ENCODE measurements at places on chromosomes 12 and 14.

DNA sequence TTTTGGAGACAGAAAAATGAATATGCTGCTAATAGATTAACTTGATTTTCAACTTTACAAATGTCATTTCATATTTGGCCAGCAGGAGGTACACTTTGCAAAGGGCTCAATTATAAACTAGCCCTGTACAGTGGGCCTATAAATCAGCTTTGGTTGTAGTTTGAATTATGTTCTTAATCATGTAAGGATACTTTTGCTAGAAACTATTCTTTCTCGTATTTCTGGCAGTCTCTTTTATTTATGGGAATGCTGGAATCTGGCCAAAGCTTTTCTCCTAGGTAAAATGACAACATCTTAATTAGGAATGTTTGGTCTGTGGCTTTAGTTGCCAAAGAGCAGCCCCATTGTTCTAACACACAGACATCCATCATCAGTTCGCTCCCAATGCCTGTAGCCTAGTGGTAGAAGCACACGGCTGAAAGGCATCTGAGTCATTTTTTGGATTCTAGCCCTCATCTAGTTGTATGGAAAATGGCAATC, 1322.3 kb upstream of the SEL1L start:
- no peak for DNase-seq

DNA sequence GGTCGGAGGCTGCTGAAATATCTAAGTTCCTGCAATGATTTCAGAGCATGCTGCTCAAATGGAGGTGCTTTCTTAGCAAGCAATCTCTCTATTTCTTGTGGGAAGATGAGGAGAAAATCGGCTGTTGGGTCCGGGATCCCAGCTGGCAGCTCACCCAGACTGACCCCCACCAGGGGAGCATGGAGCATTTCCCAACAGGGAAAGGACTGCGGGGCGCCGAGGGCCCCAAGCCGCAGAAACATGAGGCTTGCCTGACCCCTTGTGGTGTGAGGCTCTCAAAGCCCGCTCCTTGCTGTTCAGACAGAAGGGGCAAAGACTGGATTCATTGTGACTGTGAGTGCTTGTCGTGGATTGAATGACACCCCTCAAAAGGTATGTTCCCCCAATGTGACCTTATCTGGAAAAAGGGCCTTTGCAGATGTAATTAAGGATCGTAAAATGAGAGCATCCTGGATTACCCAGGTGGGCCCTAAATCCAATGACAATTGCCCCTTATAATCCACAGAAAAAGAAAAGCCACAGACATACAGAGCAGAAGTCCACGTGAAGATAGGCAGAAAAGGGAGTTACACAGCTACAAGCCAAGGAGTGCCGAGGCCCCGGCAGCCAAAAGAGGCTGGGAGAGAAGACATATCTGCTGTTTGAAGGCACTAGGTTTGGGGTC, 116.3 kb upstream of the VASH1 start:
- no peak for DNase-seq

GRCh38 chr12:25472453-25472852, 80.6 kb downstream of the LMNTD1 start:
- no peak for DNase-seq

DNA sequence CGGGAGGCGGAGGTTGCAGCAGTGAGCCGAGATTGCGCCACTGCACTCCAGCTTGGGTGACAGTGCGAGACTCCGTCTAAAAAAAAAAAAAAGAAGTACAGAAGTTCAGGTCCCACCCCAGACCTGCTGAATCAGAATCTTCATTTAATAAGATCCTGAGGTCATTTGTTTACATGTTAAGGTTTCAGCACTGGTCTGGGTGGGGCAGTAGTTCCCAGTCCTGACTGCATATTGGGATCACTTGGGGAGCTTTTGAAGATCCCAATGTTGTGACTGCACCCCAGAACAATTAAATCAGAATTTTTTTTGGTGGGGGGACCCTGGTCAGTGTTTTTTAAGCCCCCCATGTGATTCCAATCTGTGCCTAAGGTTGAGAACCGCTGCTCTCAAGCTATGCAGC, 11.7 kb upstream of the COL2A1 start:
- no peak for DNase-seq

DNA sequence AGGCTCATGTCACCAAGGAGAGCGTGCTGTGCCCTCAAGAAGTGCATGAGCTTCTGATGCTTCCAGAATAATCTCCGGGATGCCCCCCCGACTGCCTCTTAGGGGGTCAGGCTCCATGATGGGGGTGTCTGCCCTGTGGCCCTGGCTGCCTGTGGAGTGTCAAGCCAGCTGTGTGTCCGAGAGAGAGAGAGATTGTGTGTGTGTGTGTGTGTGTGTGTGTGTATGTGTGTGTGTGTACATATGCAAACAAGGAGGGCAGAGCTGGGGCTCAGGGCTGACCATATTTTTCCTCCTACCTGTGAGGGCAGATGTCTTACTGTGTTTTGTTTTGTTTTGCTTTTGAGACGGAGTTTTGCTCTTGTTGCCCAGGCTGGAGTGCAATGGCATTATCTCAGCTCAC, 5.6 kb upstream of the ALDH2 start:
- no peak for DNase-seq

DNA sequence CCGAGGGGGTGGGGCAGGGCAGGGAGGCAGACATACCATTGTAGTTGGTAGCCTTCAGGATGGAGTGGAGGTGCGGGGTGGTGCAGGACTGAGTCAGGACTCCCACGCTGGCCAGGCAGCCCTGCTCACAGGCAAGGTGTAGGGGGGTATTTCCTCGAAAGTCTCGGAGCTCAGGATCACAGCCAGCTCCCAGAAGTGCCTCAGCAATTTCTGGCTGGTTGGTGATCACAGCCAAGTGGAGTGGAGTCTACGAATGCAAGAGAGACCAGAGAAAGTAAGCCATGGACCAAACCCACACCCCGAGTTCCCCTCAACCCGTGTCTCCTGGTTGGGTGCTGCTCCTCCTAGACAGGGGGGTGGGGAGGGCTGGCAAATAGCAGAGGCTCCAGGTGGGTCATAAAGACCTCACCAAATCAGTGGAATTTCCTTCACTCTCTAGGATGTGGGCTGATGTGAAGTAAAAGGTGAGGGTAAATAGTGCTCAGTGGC, 1.4 kb downstream of the NFKBIA start:
- peak; percentile 40 for DNase-seq

- no peak for DNase-seq
These were observed 154.2 kb downstream of the APAF1 start for GRCh38 chr12:98799146-98799810.

GRCh38 chr12:89155826-89156225, 196.5 kb downstream of the DUSP6 start:
- no peak for DNase-seq

- no peak for DNase-seq
These were observed 369.8 kb downstream of the AACS start for GRCh38 chr12:125434936-125435443.

DNA sequence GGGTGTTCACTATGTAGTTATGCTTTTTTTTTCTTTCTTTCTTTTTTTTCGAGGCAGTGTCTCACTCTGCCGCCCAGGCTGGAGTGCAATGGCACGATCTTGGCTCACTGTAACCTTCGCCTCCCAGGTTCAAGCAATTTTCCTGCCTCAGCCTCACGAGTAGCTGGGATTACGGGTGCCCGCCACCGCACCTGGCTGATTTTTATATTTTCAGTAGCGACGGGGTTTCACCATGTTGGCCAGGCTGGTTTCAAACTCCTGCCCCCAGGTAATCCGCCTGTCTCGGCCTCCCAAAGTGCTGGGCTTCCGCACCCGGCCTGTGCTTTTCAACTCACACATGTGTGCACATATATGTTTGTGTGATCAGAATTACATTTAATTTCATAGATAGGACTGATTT, 38.9 kb upstream of the AMN start:
- DNase-seq: no peak

DNA sequence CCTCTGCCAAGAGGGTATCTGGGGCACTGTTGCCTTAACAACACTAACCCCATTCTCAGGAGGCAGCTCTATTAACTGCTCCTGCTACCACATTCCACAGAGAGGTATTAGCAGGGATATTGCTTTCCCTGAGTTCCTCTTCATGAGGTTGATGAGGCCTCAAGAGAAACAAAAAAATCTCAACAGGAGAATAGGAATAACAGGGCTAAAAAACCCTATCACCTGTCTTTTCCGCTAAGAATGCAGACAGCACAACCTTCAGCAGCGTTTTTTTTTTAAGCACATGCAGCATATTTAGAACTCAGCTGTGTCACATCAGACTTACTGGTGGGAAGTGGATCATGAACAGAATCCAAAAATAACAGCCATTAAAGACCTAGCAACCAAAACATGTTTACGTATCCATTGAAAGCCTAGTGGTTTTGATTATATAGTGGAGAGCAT, 29.2 kb downstream of the ATF7 start:
- no peak for DNase-seq

GRCh38 chr12:122161682-122162081, 12.3 kb downstream of the IL31 start:
- no peak for DNase-seq

- no peak for DNase-seq
These were observed 45.1 kb upstream of the CPM start for GRCh38 chr12:68977909-68978610.

GRCh38 chr12:5230156-5230555, 186.5 kb downstream of the KCNA5 start:
- no peak for DNase-seq

DNA sequence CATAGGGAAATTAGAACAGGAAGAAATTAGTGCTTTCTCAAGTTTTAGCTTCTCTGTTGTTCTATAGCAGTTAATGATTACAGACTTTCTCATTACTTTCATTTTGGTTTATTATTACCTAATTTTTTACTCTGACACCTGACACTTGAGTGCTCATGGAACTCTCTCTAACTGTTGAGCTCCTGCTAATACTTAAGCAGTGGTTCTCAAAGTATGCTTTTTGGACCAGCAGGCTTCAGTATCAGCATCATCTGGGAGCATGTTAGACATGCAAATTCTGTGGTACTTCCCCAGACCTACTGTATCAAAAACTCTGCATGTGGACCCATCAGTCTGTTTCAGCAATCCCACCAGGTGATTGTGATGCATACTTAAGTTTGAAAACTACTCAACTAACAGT, 235.3 kb downstream of the CCDC91 start:
- DNase-seq: no peak

- no peak for DNase-seq
These were observed 74.6 kb downstream of the KITLG start for GRCh38 chr12:88505696-88506095.

GRCh38 chr14:51180577-51180976, 59.5 kb upstream of the TMX1 start:
- DNase-seq: no peak

DNA sequence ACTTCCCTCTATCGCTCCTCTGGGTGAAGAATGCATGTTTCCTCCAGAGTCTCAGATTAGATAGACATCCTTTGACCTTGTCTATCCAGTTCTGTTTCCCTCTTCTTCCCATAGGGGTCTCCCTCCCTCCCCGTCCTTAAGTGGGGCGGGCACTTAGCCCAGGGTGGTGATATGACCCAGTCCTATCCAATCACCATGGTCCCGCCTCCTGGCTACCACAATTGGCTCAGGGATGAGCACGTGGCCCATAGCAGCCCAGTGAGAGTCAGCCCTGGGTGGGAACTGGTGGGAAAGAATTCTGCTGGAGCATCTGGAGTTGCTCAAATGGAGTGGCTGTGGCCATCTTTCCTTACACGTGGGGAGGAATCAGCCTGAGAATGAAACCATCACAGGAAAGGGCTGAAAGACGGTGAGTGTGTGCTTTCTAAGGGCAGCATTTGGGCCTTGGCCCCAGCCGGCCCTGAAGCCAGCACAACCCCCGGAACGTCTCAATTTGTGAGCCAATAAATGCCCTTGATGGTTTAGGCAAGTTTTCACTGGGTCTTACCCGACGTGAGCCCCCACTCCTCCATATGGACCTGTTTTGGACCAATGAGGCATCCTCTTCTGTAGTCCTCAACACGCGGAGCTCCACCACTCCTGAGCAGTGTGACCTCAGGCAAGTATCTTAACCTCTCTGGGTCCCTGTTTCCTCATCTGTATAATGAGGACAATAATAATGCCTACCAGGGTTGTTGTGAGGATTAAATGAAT, 14.4 kb upstream of the MLXIP start:
- DNase-seq: no peak

- no peak for DNase-seq
These were observed 3.0 kb upstream of the C1RL start for GRCh38 chr12:7112041-7112440.

DNA sequence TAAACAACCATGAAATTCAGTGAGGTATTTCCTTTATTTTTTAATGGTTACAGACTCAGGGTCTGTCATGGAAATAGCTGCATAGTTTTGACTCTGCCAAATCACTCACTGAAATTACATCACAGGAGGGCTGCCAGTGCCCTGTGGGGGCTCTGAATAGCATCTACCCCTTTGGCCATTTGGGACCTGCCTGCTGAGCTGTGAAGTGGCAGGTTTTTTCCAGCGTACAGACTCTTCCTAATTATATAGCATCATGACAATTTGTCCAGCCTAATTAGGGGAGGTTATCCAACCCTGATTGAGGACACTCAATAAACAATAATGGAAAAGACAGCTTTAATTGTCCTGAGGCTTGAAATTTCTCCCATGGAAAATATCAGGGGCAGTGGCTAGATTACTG, 1.8 kb upstream of the COCH start:
- DNase-seq: no peak

DNA sequence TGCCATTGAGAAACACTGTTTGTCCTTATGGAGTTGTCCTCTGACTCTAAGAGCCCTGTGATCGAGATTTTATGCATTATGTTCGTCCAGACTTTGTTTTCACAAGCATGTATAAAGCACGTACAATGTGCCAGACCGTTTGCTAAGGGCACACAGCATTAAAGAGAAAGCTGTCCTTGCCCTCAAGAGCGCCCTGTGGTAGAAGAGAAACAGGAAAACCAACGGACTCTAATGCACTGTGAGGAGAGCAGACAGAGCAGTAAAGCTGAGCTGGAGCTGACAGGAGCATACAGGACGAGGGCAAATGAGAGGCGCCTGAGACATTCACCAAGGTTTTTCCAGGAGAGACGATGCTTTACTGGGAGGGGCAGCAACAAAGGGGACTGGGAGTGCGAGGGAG, 66.2 kb upstream of the OVCH1 start:
- no peak for DNase-seq

DNA sequence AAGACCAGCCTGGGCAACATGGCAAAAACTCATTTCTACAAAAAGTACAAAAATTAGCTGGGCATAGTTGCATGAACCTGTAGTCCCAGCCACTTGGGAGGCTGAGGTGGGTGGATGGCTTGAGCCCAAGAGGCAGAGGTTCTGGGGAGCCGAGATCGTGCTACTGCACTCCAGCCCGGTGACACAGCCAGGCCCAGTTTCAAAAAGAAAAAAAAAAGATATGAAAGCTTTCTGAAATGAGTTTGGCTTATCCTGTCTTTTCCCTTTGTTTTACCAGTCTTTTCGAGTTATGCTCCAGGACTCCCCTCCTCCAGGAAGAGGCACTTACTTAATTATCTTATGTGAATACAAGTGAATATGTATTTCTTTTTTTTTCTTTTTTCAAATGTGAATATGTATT, 3.2 kb downstream of the BBOF1 start:
- no peak for DNase-seq

All from stimulated activated CD8-positive, alpha-beta memory T cell treated with anti-CD3 and anti-CD28 coated beads, Interleukin-4, amount 100 ng/mL, for 4 hours (primary cell).